ENCODE measurements at places on chromosomes 5 and 9.

- DNase-seq, result no peak
These were observed 368.8 kb downstream of the GLIS3 start for GRCh38 chr9:3931058-3931457.

DNA sequence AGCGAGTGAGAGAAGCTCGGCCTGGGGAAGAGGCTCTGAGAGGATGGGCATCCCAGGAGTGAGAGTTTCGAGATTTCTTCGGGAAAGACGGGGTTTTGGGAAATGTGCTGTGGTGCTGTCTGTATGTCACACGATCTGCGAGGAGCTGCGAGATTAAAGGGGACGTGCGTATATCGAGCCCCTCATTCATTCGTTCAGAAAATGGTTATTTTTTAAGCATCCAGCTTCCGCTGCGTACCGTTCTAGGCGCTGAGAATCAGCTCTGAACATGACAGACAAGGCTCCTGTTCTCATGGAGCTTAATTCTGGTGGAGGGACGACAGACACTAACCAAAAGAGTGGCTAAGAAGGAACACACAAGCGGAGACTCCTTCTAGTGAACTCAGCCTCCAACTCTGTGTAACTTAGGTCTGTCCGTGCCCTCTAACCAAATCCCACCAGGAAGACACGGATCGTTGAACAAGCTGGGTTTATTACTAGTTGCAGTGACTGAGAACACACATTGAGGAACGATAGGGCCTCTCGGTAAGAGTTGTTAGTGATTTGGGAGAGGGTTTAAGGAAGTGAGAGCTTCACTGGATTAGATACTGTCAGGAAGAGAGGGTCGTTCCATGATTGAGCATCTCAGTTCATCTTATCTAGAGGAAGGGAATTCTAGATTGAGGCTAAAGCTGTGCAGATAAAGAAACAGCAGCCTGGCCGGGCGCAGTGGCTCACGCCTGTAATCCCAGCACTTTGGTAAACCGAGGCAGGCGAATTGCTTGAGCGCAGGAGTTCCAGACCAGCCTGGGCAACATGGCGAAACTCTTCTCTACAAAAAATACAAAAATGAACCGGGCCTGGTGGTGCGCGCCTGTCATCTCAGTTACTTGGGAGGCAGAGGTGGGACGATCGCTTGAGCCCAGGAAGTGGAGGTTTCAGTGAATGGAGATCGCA is 1.0 kb upstream of the FBXW11 start:
- DNase-seq, result no peak

GRCh38 chr9:137244486-137245449 is 3.7 kb downstream of the TUBB4B start:
- DNase-seq, result no peak

DNA sequence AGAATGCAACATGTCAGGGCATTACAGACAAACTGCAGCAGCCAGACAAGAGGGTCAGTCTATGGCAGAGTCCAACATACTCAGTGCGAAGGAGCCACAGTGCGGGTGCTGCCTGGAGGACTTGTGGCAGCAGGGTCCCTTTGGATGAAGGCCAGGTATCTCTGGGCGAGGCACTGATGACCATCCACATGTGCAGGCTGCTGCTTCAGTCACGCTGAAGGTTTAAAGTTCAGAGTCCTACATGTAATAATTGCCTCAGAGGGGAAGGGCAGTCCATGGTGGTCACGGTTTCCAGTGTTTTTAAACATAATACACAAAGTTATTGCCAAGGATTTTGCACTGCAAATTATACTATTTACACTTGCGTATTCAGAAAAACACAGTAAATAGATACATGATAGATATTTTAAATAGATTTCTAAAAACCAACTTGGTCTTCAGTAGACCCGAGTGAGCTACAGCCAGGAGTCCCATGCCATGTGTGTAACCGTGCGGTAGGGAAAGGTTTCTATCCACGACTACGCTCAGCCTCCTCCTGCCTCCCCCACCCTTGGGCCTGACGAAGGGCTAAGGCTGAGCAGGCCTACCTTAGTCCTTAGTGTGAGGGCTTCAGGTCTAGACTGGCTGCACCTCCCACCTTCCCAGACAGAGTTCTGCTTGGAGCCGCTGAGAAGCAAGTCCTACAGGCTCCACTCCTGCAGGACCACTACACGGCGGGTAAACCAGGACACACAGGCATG is 76.2 kb downstream of the GPR21 start:
- no peak for DNase-seq

- no peak for DNase-seq
These were observed 23.9 kb downstream of the CLTA start for GRCh38 chr9:36214571-36214970.

- DNase-seq, result no peak
These were observed 350.8 kb downstream of the EFNA5 start for GRCh38 chr5:107319901-107320300.

DNA sequence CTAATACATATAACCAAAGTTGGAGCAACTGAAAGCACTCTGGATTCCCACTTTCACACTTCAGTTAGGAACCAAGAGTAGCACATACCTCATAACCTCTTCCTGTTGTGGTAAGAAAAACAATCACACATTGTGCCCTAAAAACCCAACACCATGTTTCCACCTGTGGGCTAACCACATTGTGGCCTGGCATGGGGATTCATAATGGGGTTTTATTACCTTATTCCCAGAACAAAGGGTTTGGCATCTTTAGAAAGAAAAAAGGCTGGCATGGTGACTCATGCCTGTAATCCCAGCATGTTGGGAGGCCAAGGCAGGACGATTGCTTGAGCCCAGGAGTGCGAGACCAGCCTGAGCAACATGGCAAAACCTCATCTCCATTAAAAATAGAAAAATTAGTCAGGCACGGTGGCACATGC is 60.6 kb downstream of the HSD17B3 start:
- no peak for DNase-seq

DNA sequence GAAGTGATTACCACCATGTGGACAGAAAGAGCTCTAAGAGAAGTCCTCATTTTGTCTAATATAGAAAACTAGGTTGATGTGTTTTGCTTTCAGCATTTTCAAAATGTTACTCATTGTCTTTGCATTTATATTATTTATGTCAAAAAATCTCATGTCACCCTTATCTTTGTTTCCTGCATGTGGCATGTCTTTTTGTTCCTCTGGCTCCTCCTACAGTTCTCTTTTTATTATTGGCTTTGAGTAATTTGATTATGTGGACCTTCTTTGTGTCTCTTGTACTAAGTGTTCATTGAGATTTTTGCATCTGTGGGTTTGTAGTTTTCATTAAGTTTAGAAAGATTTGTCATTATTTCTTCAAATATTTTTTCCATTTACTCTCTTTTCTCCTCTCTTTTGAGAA is 58.8 kb downstream of the GNG10 start:
- DNase-seq, result no peak

GRCh38 chr9:128231638-128232527 is 28.7 kb downstream of the DNM1 start:
- DNase-seq, result no peak

DNA sequence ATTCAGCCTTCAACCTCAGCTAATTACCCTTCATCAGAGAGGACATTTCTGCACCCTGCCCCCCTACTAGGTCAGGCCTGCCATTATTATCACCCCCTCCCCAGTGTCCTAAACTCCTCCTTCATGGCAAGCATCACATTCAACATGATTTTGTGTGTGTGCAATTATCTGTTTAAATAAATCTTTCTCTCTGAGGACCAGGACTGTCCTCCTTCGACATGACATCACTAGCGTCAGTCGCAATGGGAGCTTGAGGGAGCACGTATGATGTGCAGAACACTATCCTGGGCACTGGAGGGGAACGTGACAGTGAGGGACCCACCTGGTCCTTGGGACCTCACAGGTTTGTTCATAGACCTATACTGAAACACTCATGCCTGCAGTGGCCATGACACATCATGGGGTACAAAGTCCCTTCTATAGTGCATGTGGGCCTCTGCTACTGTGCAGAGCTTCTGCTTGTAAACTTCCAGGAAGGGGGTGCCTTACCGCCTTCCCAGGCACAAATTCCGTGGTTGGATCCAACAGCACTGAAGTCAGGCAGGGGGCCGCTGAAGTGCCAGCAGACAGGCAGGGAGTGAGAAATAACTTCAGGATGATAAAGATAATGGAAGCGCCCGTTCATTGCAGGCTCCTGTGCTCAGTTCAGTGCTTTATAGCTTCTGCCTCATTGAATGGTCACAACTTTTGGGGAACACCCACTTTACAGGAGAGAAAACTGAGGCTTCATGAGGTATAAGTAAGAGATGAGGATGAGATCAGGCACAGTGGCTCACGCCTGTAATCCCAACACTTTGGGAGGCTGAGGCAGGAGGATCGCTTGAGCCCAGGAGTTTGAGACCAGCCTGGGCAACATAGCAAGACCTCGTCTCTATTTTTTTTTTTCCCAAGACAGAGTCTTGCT is 36.0 kb upstream of the STXBP1 start:
- DNase-seq, result no peak

DNA sequence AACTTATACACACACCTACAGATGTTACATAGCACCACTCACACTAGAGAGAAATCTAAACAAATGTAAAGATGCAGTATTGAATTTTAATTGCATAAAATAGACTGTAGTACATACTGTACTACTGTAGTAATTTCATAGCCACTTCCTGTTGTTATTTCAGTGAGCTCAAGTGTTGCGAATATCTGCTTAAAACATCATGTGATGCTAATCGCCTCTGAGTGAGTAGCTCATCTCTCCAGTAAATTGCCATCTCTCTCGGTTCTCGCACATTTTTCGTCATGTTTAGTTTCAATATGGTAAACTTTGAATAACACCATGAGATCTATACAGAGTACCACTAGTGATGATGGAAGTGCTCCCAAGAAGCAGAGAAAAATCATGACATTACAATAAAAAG is 22.0 kb upstream of the ARHGEF28 start:
- DNase-seq, result no peak

DNA sequence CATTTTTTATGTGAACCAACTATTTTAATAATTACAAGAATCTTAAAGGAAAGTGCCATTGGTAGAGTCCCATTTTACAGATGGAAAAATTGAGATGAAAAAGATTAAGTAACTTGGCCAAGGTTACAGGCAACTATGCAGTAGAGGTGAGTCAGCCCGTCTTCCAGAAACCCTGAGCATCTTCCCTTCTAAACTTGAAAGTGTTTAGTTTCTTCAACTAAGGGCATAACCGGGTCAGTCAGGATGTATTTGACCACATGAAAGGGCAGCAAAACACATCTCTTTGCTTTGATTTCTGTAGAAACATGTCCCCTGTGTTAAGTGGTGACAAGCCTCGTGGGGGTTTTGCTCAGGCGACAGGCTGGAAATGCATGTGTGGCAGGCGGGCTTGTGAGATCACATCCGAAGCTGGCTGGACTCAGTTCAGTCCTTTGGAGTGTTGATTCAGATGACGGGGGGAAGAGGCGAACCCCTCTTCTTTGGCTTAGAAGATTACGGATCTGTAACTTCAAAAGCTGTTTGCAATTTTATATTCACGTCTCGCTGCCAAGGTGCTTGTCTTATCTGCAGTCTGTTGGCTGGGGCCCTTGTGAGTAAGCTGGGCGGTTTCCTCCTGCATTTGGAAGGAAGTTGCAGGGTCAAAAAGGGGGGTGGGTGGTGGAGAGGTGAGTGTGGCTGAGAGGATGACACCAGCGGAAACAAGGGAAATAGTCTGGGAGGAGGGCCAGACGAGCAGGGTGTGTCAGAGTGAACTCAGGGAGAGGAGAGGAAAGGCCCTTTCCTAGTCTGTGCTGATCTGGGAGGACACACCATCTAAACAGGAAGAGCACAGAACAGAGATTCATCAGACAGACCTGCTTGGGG is 78.9 kb upstream of the RPS23 start:
- DNase-seq, result no peak

DNA sequence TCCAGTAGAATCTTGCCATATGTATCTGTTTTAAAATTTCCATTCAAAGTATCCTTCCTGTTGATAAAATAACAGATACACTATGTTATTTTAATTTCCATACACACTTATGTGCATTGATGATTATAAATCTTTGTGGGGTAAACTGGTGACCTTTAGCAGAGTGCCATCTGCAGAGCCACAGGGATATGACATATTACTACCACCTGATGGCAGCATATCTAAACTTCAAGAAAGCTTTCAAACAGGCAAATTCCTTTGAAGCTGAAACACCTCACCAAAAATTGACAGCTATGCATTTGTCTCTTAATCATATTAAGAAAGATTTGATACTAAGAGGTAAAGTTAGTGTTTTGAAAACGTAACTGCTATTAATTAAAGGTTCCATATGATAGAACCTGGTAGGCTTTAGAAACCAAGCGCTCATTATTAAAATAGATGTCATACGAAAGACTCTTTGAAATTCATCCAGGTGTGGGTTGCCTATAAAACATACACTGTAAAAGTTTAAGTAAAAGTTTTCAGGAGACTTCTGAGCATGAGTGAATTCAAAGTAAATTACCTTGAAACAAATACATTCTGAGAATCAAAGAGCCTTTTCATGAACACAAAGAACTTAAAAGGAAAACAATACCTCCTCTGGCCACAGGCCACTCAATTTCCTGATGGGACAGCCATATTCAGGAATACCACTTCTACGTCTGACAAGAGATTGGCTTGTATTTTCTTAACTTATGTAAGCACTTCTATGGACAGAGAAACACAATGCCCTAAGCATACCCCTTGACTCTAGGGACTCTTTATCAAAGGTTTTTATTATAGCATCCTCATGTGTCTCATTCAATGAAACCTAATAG is 93.3 kb downstream of the KIAA0825 start:
- peak; percentile 31 for DNase-seq

DNA sequence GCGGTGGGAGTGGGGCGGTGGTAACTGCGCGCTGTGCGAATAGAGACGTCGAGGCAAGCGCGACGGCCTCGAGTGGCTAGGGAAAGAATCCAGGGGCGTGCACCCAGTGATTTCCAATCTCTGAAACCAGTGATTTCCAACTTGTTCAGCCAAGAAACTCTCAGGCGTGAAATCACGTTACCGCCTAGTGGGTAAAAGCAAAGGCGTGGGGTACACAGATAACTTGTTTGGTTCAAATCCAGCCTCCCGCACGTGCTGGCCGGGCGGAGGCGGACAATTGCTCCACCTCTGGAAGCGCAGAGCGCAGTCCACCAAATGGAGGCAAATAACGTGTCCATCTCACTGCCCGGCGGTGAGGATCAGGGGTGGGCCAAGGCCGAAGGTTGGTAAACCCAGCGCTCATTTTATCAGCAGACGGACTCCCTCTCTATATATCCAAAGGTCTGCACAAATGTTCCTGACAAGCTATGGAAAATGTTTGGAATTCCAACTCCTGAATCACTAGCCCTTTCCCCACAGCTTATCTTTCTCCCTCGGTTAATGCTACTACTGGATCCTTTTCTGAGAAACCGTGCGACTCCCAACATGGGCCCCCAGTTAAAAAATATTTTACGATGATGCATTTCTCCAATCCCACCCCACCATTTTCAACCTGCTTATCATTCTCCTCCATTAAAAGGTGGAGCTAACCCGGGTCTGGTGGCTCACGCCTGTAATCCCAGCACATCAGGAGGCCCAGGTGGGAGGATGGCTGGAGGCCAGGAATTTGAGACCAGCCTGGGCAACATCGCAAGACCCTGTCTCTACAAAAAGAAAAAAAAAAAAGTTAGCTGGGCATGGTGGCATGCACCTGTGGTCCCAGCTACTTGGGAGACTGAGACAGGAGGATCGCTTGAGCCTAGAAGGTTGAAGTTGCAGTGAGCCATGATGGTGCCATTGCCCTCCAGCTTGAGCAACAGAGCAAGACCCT is 950 bp upstream of the FNBP1 start:
- no peak for DNase-seq

GRCh38 chr9:107177243-107177839 is 105.7 kb upstream of the RAD23B start:
- no peak for DNase-seq

GRCh38 chr5:135729321-135729786 is 105.1 kb upstream of the SLC25A48 start:
- peak; percentile 53 for DNase-seq

- DNase-seq, result peak; percentile 71
These were observed 22.3 kb upstream of the UBAC1 start for GRCh38 chr9:135983208-135984071.

- DNase-seq, result no peak
These were observed 58.2 kb upstream of the EQTN start for GRCh38 chr9:27355166-27355565.

Data from T47D (cell line).